ENCODE measurements at places on chromosomes 3 and 15.

GRCh38 chr15:100129677-100130076 is 212.1 kb downstream of the ADAMTS17 start:
- no peak for DNase-seq

DNA sequence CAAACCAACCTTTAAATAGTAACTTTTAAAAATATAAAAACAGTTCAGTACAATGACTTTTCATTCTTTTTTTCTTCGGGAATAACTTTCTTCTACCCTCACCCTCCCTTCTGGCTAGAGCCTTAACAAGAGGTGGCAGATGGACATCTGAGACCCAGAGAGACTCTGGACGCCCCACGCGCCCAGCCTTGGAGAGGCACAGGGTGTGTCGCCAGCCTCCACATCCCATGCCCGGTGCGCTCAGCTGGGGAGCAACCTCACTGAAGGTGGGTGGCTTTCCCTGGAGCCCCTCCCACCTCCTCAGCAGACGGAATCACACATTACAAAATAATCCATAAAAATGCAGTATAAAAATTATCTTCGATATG is 49.5 kb downstream of the TLE3 start:
- no peak for DNase-seq

DNA sequence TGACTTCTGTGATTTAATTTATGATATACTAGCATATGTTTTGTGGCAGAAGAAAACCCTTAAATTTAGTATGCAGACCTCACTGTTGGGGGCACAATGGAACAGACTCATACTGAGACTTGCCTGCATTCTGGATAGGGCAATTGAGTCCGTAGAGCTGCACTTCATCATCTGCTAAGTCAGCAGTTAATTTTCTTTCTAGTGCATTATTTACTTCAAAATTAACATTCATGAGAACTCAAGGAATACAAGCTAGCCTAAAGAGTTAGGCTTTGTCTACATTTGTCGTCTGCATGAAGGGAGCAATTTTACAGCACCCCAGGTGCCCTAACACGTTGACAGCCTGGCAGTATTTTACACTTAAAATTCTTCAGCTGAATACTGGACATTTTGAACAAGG is 345.5 kb downstream of the CHL1 start:
- DNase-seq, result no peak

DNA sequence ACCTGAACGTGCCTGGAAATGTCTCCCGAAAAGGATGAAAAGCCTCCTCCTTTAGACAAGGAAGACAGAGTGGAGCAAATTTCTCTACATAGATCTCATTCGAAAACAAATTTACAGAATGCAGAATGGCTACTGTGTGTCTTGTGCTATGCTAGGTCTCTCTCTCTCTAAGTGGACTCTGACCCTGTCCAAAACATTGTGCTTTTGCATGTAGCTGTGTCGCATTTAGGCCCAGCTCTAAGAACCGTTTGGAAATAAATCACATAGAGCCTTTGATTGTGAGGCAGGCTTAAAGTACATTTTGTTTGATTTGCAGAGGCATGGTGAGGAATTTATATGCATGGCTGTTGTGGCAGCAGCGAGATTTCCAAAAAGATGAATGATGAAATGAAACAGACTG is 198.0 kb downstream of the SV2B start:
- DNase-seq, result no peak

DNA sequence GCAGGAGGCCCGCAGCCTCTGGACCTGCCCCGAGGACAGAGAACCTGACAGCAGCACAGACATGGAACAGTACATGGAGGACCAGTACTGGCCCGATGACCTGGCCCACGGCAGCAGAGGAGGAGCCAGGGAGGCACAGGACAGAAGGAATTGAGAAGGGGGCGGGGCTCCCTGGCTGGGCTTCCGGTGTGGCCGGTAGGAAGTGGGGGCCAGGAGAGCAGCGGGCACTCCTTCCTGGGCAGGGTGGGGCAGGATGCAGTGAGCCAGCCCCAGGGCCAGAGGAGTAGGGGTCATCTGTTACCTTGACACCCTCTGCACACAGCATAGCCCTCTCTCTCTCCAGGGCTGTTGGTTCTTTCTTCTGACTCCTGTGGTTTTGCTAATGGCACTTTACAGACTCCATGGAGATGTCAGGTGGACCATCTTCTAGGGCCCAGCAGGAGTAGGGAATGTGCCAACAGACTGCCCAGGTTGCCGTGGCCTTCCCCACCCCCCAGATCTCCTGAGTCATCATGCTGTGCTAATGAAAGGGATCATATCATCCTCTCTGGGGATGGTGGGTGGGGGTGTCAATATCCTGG is 8.6 kb upstream of the ISG20 start:
- no peak for DNase-seq

DNA sequence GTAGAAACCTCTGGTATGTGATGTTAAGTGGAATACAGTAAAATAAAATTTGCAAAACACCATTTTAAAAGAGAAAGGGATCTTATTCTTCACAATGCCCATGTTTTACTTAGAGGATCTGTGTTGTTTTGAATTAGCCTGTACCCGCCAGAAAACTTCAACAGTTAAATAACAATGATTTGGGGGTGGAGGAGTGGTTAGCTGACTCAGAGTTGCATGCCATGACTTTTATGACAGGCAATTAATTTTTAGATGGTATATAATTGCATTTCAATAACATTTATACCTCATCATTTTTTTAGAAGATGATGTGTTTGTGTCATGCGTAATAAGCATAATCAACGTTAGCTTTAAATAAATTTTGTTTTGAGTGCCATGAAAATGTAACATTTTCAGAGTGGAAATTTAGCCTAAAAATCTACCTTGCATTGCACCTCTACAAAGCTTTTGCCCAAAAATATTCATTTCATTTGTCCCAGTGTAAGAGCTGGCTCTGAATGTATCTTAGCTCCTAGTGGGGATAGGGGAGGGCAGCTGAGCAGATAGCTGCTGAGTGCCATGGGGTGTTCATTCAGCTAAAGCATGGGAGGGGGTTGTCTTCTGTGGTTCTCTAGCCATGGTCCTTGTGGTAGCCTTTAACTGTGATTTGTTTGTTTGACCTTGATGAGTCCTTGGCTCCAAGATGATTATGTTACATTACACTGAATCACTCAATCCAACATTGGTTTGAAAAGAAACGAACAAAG is 379.8 kb downstream of the LPP start:
- DNase-seq, result no peak

DNA sequence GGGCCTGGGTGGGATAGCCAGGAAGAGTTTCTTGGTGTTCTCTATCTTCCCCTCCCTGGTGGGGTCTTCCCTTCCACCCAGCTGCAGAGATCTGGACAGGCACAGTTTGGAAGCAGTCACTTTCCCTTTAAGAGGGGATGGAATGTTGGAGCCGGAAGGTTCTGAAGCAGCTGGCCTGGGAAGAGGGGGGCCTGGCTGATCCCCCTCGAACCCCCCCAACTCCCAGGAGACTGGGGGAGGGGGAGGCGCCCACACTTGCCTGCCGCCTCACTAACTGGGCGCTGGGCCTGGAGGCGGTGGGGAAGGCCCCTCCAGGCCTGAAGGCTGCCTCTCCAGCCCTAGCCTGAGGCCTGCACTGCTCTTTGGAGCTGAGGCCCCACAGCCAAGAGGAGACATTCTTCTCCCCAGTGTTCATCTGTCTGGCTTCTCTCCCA is 1.4 kb downstream of the DVL3 start:
- peak; percentile 10 for DNase-seq

DNA sequence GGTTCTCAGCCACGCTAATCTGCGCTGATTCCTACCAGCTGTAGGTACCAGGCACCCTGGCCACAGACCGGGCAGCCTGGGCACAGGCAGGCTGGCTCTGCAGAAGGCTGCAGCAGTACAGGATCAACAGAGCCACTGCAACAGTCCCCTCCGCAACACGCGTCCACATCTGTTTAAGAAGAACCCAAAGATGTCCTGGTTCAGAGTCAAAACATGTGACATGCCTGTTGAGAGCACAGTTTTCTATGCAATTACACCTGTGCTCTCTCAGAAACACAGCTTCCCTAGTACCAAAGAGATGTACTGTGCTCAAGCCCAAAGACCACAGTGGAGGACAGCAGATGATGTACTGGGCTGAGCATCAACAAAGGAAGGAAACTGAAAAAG is 18.8 kb downstream of the LRIG1 start:
- no peak for DNase-seq

DNA sequence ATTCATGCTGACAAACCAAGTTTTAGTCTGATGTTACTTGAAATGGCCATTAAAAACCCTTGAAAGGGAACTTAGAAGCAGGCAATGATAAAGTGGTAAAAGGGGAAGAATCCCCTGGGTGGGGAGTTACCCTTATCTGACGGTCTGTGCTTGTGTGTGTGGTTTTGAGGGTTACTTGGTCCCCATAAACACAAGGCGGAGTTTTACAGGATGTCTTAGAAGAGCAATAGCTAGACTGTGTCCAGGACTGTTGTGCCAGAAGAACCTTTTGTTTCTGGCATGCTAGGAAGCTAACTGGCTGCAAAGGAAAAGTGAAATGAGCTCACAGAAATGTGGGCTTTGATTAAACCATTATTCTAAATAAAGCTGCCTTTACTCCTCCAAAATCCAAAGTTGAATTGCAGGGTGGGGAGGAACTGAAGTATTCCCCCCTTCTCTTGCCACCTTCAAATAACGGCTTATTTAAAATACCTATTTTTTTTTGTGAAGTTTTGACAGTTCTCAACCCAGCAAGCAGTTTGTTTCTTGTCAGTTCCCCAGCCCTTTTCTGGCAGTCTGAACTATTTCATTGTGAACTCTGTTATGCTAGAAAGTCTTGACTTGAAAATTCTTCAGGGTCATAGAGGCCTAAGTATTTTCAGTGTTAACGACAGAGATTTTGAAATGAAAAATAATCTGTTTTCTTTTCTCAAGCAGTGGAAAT is 443.5 kb downstream of the OTOL1 start:
- DNase-seq, result no peak

DNA sequence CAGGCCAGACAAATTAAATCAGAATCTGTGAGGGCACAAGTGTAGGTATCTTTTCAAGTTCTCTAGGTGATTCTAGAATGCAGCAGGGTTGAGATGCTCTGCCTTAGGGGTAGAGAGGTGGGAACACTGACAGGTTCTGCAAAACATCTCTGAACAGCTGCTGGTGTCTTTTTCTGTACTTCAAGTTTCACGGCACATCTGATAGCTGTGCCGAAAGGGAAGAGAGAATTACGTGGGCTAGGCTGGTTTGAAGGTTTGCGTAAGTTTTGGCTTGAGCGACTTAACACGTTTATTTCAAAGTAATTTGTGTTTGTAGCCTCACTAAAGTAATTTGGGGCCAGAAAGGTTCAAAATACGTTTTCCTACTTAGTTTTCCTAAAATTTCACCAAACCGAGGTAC is 22.5 kb downstream of the PXK start:
- no peak for DNase-seq

GRCh38 chr3:12839156-12839946 is 2.0 kb downstream of the RPL32 start:
- no peak for DNase-seq

- DNase-seq, result no peak
Measured at GRCh38 chr15:90375071-90375470, 13.0 kb upstream of the IQGAP1 start.

All from DMS153 (cell line).